ENCODE measurements at places on chromosomes 4 and X. TPM values are rescaled to one million over a fixed set of nuclear protein-coding genes. Genes with fewer than 3 reads are reported as not detected.
A peak's percentile ranks its signal among the peaks of the same experiment; 100 is the strongest.

Gene FOXR2
- not detected for total RNA-seq

DNA sequence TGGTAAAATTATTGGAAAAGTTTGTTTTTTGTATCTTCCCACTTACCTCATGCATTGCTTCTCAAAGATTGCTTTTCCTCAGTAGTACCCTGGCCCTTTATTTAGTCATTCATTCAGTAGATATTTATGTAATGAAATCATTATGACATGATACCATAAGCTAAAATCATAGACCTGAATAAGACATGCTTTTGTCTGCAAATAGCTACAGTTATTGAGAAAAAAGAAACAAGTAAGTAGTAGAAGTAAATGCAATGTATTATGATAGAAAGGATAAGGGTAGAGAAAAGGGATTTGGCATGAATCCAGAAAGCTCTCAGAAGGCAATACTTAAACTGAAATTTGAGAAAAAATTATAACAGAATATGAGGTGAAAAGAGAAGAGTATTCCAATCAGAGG is 352.5 kb downstream of the GPM6A start:
- DNase-seq: no peak

GRCh38 chr4:89254847-89255246 is 52.8 kb downstream of the GPRIN3 start:
- DNase-seq: peak; percentile 23

Gene MBNL3
- 3.9 TPM for total RNA-seq

- DNase-seq: peak; percentile 44
Observed at GRCh38 chr4:15162465-15163283, 160.4 kb downstream of the CPEB2 start.

Gene SYP
- under 0.01 TPM for total RNA-seq

Gene KIAA1210
- not detected for total RNA-seq

Gene GPRIN3
- total RNA-seq: 0.43 TPM

Gene UGT2B11
- total RNA-seq: not detected

GRCh38 chrX:30153881-30154260 is 61.5 kb upstream of the MAGEB2 start:
- peak; percentile 39 for DNase-seq

- no peak for DNase-seq
Observed at GRCh38 chrX:35842674-35843073, 44.5 kb downstream of the MAGEB16 start.

Gene GUCY1A1
- total RNA-seq: 0.43 TPM

Gene GABRG1
- not detected for total RNA-seq

Gene TMSB15B
- total RNA-seq: 3.5 TPM

Gene EFHC2
- total RNA-seq: 0.32 TPM

GRCh38 chrX:49291615-49292337 is 11.7 kb upstream of the GAGE10 start:
- peak; percentile 52 for DNase-seq

Measured in fibroblast of villous mesenchyme (primary cell).